ENCODE measurements at places on chromosomes 1 and 21. TPM values are rescaled to one million over a fixed set of nuclear protein-coding genes. Genes with fewer than 3 reads are reported as not detected.

Gene SPATA17
- 2.3 TPM for polyA plus RNA-seq

Gene PPP1R8
- polyA plus RNA-seq = 30.9 TPM

Gene ADAMTS1
- polyA plus RNA-seq = 15.0 TPM

Gene EFNA1
- polyA plus RNA-seq = 24.7 TPM

Gene ERG
- polyA plus RNA-seq = 18.2 TPM

Gene LCE1A
- polyA plus RNA-seq = not detected

Gene F3
- 3.1 TPM for polyA plus RNA-seq

Gene PROK1
- polyA plus RNA-seq = not detected
